Astrocyte (in vitro differentiated cells and primary cell): ENCODE measurements at places on chromosomes 3 and 15.

- peak; percentile 76 for DNase-seq
Observed at GRCh38 chr3:172065967-172066762, 26.8 kb downstream of the FNDC3B start.

GRCh38 chr3:23697416-23697815 lies 108.3 kb upstream of the UBE2E1 start:
- DNase-seq: no peak

GRCh38 chr15:51311510-51311909 lies 26.9 kb downstream of the CYP19A1 start:
- DNase-seq: no peak

- DNase-seq: no peak
Observed at GRCh38 chr3:117483839-117484238, 774.3 kb downstream of the TUSC7 start.

DNA sequence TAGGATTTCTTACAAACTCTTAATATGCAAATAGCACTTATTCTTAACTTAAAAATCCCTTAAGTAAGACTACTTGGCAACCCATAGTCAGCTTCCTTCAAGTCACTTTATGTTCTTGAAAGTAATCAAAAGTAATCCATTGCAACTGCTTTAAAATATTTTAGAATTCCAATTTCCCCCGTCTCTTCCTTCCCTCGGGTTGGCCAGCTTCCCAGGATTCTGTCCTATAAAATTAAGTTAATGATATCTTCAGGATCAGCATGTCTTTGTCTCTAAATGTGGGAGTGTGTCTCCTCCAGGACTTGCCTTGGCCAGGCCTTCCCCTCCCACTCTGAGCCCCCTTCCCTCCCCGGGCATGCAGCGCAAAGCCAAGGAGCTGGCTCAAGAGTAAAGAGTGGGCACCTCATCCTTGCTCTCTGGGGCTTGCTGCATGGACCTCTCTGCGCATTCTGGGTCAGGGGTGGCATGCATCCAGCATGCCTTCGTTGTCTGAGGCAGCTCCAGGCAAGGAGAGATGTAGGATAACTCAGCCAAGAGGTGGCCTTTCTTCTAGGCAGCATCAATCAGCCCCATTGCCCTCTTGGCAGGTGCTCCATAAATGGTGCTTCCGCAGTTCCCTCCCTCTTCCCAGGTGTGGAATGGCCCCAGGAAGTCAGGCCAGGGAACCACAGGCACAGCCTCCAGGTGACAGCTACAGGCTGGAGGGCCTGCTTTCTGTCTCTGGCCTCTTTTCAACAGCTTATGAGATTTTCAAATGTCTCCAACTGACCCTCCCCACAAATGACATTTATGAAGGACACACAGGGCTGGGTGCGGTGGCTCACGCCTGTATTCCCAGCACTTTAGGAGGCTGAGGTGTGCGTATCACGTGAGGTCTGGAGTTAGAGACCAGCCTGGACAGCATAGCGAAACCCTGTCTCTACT lies 108.7 kb upstream of the ALDH1A3 start:
- no peak for DNase-seq

DNA sequence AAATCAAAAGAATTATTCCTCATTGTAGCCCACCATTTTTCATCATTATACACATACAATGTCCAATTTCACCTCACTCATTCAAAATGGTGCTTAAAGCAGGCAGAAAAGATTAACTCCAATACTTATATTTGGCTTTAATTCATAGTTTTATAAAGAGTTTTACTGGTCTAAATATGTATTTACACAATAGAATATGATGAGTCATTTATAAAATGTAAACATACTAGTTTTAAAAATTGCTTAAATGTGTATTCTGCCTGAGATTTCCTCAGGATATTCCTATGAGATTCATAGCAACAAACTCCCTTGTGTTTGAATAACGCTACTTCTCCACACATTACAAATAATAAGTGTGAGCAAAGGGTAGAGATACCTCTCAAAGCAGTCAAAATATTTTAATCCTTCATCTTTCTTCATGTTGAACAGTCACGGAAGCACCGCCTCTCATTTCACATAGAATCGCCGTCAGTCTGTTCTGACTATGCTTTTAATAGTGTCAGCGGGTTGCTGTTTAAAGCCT lies 75.7 kb upstream of the GBE1 start:
- DNase-seq: no peak

GRCh38 chr3:110811050-110811449 lies 260.6 kb upstream of the NECTIN3 start:
- DNase-seq: peak; percentile 75

GRCh38 chr3:10505050-10505790 lies at the start of gene ATP2B2:
Gene ATP2B2, minus strand, starts transcription at chr3:10505586. Its CDS starts 56,043 bp downstream, at chr3:10449543.
- no peak for DNase-seq

DNA sequence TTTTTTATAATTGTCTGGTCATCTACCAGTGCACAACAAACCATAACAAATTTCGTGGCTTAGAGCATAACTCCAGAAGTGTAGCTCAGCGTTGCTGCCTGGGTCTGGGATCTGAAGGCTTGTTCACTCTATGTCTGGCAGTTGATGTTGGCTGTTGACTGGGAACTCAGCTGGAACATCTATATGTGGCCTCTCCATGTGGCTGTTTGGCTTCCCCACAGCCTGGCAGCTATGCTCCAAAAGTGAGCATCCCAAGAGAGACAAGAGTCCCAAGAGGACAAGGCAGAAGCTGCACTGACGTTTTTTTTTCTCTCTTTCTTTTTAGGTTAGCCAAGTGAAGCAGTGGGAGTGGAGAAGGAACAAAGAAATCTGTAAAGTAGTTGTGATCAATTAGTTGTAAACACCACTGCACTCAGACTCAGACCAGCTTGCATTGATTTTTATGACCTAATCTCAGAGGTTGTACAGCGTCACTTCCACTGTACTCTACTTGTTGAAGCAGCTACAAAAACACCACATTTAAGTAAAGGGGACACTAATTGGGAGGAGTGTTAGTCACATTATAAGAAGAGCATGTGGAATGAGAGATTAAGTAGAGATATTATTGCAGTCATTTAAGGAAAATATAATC lies 2.5 kb upstream of the GPR176 start:
- no peak for DNase-seq

- peak; percentile 98 for DNase-seq
Observed at GRCh38 chr3:52046186-52046901, 10.0 kb downstream of the DUSP7 start.

DNA sequence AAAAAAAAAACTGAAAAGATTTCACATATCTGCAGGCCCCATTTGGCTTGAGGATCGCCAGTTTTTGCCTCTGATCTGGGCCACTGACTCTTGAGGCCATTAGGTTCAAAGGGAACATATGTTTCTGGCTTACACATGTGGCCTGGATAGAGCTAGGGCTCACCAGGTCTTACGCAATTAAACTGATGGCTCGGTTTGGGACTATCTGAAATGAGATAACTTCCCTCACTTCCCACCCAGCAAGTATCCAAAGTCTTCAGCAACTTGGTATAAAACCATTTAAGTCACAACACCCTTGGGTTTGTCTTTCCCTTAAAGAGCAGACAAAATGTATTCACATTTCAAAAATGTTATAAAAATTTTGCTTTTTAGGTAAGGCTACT lies 36.3 kb downstream of the LRIG1 start:
- DNase-seq: no peak

- DNase-seq: no peak
Observed at GRCh38 chr3:170670504-170670903, 84.6 kb upstream of the SLC7A14 start.

DNA sequence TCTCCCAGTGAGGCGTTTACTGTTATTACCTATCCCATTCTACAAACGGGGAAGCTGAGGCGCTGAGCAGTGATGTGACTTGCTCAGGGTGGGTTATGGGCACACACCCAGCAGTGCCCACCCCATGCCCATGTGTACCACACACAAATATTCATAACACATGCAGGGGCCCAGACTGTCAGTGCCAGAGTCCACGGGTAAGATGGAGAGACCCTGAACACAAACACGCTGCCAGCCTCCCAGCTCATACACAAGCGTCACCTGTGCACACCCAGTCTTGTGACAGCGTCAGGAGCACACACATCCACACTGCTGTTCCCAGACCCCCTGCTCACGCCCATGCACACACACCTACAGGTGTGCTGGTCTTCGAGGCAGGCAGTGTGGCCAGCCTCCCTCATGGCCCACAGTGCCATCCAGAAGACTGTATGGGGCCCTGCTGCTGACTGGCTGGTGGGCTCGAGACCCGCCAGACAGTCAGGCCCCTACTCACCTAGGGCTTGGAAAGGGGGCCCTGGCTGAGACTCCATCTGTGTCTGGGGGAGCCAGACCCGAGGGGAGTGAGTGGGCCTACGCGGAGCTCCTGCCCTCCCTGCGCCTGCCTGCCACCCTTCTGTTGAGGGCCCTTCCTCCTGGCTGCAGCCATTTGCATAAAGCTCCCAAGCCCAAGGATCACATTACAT lies 39.4 kb downstream of the DNAJB8 start:
- DNase-seq: no peak

DNA sequence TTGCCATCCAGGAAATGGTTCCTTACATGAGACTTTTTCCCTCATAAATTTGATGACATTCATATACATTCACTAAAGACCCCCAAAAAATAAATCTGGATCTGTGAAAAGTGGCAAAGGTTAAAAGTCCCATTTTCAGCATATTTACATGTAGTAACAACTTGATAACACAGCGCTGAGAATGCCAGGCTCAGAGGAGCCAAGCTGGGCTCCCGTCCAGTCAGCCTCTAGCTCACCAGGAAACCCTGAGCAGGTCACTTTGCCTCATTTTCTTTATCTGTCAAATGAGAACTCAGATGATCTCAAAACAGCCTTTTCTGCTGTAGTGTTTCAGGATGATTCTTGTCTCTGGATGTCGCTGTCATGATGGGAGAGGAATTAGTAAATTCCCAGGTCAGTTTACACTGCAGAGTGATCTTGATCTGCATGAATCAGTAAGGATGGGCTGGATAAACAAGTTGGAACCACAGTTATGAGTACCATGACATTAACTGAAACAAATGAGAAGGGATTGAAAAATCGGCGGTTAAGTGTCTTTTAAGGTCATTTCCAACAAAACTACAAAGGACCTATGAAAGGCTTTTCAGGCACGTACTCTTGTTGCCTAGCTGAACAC lies 82.8 kb downstream of the PPARG start:
- DNase-seq: peak; percentile 58

DNA sequence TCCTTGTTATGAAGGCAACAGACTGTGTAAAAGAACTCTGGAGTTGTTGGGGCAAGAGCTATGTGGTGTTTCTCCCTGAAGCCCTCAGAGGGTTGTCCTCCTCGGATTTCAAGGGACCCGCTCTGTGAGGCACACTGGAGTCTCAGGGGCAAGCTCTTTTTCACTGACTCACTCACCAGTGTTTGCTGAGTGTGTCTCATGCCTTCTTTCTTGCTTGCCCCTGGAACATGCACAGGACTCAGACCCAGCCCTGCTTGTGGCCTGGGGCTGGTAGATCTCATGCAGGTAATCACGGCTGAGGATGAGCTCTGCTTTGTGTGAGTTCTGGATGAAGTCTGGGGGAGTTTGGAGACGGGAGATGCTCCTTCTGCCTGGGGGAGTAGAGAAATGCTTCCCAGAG lies 93.7 kb downstream of the CACNA1D start:
- DNase-seq: no peak

- no peak for DNase-seq
Observed at GRCh38 chr3:151479452-151479851, 18.6 kb upstream of the IGSF10 start.

DNA sequence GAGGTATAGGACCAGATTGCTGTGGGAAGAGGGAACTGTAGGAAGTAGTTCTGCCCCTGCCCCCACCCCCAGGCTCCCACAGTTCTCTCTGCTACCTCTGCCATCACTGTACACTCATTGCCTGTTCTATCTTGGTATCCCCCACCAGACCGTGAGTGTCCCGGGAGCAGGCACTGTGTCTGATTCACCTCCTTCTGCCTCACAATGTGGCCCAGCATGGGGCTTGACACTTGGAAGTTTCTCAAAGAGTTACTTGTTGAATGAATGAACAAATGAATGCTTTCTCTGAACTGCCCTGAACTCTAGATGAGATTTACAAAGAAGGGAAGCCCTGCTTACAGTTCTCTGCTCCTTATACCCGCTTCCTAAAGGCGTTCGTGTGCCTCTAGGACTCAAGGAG lies 27.1 kb upstream of the PIK3CB start:
- DNase-seq: peak; percentile 72

DNA sequence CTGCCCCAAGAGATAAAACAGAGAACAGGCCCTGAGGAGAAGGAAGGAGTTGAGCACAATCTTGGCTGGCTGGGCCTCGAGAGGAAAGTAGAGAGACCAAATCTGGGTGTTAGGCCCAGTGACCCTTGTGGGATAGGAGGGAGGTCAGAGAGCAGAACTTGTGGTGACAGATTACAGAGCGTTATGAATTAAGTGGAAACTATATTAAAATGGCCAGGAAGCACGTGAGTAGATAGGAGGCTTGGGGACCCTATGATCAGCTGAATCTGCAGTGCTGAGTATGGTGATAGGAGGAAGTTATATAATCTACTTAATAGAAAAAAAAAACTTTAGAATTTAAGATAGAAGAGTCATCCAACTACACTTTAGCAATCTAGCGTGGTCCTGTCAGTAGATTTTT lies 30.0 kb downstream of the ST6GAL1 start:
- no peak for DNase-seq

- DNase-seq: no peak
Observed at GRCh38 chr3:95350049-95350448, 1287.2 kb downstream of the NSUN3 start.

GRCh38 chr3:12875857-12876836 lies 34.8 kb upstream of the RPL32 start:
- no peak for DNase-seq

- peak; percentile 44 for DNase-seq
Observed at GRCh38 chr3:66280304-66280703, 59.5 kb downstream of the SLC25A26 start.

DNA sequence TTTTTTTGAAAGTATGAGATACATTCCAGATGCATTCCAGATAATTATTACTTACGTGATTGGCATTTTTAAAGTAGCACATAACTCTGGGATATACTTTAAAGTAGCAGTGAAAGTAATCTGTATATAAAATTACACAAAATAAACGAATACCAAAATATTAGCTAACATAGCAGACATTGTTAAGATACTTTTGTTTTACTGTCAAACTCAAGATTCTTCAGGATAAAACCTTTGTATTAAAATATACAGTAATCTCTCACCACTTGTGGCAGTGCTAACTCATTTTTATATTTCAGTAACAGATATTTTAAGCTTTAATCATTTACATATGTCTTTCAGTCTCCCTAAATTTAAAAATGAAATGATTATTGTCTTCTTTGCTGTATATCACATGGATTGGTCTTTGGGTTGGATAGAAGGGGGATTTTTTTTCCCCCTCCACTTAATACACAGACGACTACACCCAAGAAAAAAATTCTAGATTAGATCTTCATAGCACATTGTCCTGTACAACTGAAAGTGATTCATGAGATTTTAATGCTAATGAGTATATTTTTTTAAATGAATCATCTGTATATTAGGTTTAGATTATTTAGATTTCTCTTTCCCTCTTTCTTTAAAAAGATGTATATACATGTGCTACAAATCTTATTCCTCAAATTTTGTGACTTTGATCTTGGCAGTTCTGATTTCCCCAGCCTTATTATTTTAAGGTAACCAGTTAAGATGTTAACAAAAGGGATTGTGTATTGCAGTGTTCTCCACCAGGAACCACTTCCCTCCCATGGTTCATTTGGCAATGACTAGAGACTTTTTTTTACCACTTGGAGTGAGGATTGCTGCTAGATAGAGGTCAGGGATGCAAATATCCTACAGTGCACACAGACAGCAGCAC lies 24.5 kb upstream of the EBLN2 start:
- DNase-seq: peak; percentile 56

GRCh38 chr3:26589678-26590077 lies 32.9 kb upstream of the LRRC3B start:
- DNase-seq: no peak

- peak; percentile 50 for DNase-seq
Observed at GRCh38 chr3:157134620-157135191, 25.2 kb downstream of the CCNL1 start.

- no peak for DNase-seq
Observed at GRCh38 chr15:62534996-62535395, 369.9 kb upstream of the C2CD4B start.
